ENCODE measurements at places on chromosomes 1 and 21.

DNA sequence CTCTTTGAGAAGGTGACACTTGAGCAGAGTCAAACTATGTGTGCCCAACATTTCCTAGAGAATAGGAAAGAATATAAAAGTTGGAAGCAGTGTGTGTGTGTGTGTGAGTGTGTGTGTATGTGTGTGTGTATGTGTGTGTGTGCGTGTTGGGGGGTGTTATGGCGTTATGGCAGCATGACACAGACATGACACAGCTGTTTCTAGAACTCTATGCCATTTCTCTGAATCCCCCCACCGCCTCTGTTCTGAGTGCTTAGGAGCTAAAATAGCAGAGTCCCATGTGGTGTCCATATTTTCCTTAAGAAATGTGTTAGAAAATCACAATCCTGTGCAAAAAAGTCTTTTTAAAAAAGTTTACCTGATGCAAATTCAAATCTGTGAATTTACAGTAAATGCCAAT, 556.1 kb downstream of the RWDD3 start:
- no peak for DNase-seq

DNA sequence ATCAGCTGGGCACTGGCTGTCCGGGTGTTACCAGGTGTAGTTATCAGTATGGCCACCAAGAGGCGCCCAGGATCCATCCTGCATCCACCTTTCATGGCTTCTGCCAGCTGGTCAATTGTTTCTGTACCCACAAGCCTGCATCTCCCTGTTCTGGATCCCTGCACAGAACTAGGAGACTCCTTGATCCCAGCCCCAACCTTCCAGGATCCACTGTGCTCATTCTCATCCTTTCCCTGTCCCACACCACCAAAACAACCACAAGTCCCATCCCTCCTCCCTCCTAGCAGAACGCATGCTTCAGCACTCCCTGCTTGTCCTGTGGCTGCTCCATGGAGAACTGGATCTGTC, 27.2 kb upstream of the FOXE3 start:
- DNase-seq: peak; percentile 55

GRCh38 chr1:209772126-209772525, 12.2 kb downstream of the C1orf74 start:
- DNase-seq: peak; percentile 91

GRCh38 chr1:82600314-82600713, 799.6 kb downstream of the ADGRL2 start:
- DNase-seq: no peak

DNA sequence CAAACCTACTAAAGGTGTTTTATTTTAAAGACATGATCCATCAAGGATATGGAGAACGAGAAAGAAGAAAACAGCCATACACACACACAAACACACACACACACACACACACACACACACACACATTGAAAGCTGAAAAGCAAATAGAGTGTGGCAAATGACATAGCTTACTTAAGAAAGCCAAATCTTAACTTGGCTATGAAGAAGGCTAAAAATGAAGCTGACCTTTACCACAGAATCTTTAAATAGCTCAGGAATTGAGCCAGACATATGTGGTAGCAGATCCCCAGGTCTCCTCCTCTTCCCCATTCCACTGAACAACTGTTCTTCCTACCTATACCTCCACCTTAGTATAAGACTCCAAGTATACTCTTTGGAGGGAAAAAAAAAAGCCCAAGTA, 185.6 kb downstream of the CLEC20A start:
- DNase-seq: no peak

GRCh38 chr1:228429007-228429406, 12.3 kb upstream of the TRIM17 start:
- DNase-seq: no peak

DNA sequence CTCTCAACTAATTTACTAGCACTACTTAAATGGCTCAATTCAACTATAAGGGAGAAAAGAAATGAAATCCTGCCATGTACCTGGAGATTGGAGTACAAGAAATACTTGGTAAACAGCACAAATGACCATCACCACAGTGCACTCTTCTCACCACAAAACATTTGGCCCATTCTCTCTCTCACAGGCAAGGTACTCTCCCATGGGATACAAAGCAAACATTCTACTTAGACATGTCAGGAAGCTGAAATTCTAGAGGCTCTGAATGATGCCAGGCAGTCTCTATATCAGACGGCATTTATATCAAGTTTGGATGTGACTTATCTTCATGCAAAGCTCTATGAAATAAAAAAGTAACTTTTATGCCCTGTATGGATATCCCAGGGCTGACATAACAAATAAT, 72.5 kb downstream of the DPT start:
- DNase-seq: no peak

DNA sequence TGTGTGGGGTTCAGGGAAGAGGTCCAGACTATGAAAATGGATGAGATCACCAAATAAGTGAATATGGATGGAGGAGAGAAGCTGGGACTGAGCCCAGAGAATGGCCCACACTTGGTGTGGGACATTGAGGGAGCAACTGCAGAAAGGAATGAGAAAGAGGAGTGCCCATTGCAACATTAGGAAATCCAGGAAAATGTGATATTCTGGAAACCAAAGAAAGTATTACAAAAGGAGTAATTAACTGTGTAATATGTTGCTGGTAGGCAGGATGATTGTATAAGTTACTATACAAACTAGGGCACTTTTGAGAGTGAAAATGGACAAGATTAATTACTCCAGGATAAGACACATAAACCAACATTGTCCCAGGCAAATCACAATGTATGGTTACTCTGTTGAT, 59.8 kb upstream of the ARTN start:
- no peak for DNase-seq

- no peak for DNase-seq
Observed at GRCh38 chr21:31922881-31923280, 50.1 kb downstream of the HUNK start.

GRCh38 chr1:70084314-70084915, 121.0 kb downstream of the LRRC40 start:
- DNase-seq: no peak

DNA sequence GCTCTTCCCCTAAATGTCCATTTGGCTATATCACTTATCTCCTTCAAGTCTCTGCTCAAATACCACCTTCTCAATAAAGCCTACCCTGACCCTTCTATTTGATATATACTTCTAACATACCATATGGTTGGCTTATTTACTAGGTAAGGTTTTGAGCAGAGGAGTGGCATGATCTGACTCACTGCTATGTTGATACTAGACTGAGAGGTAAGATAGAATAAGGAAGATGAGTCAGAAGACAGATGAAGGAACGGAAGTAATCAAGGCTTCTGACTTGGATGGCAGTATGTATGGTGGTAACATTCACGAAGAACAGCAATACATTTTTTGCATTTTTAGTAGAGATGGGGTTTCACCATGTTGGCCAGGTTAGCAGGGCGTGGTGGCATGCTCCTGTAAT, 4.8 kb upstream of the HRNR start:
- DNase-seq: no peak

DNA sequence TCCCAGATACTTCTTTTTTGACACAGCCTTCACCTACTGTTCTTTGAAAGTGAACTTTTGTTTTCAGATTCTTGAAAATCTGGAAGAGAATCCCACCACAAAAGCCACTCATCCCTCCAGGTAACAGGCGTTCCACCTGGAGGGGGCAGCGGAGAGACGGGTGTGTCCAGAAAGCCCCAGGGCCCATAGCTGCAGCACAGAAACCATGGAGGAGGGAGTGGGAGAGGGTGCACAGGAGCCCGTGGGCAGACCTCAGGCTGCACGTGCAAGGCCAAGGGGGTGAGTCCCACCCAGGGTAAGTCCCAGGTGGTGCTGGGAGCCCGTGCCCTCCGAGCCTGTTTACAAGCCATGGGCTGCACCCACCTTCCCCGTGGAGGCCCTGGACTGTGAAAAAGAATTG, 86.5 kb downstream of the PSMG1 start:
- no peak for DNase-seq

GRCh38 chr1:162285149-162285561, 91.5 kb downstream of the SPATA46 start:
- DNase-seq: no peak

DNA sequence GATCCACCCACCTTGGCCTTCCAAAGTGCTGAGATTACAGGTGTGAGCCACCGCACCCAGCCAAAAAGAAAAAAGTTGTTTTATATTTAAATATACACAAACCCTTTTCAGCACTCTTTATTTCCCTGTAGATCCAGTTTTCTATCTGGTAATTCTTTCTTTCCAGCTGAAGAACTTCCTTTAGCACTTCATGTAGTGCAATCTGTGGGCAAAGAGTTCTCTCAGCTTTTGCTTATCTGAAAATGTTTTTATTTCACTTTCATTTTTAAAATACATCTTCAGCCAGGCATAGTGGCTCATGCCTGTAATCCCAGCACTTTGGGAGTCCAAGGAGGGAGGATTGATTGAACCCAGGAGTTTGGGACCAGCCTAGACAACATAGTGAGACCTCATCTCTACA, 28.5 kb upstream of the HYI start:
- DNase-seq: no peak

DNA sequence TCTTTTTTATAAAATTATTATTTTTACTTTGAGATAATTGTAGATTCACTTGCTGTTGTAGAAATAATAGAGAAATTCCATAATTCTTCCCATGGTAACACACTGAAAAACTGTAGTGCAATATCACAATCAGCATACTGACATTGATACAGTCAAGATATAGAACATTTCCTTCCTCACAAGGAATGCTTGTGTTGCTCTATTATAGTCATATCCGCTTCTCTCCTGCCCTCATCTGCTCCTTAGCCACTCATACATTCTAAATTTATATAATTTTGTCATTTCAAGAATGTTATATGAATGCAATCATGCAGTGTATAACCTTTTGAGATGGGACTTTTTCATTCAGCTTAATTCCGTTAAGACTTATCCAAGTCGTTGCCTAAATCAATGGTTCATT, 320.2 kb downstream of the BARHL2 start:
- no peak for DNase-seq

- no peak for DNase-seq
Observed at GRCh38 chr1:14352897-14353296, 245.6 kb upstream of the KAZN start.

- DNase-seq: no peak
Observed at GRCh38 chr1:24507405-24507804, 4.8 kb downstream of the RCAN3 start.

DNA sequence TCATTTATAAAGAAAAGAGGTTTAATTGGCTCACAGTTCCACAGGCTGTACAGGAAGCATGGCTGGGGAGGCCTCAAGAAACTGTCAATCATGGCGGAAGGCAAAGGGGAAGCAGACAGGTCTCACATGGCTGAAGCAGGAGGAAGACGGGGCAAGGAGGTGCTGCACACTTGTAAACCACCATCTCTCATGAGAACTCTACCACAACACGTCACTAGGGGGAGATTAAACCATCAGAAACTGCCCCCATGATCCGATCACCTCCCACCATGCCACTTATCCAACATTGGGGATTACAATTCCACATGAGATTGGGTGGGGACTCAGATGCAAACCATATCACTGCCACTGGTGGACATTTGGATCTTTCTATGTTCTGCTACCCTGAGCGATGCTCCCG, 351.4 kb downstream of the NPHP4 start:
- DNase-seq: no peak

GRCh38 chr1:214574598-214575411, 23.4 kb upstream of the PTPN14 start:
- DNase-seq: no peak

- no peak for DNase-seq
Observed at GRCh38 chr21:43997766-43998742, 14.1 kb upstream of the TRAPPC10 start.

- no peak for DNase-seq
Observed at GRCh38 chr1:151526735-151527525, 13.2 kb upstream of the TUFT1 start.

DNA sequence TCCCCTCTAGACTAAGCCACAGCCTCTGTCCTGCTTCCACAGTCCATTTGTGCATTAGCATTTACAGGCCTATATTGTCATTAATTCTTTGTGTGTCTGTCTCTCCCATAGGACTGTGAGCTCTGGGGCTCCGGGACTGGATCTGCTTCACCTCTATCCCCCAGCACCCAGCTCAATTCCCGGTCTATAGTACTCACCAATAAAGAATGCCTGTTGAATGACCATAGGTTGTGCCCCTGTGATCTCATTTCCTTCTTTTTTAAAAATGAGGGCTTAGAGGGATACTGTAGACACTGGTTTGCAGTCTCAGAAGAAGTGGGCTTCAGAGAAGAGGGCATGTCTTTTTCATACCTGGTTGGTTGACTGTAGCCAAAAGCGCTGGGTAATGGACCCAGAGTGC, 8.8 kb upstream of the POU3F1 start:
- DNase-seq: no peak

DNA sequence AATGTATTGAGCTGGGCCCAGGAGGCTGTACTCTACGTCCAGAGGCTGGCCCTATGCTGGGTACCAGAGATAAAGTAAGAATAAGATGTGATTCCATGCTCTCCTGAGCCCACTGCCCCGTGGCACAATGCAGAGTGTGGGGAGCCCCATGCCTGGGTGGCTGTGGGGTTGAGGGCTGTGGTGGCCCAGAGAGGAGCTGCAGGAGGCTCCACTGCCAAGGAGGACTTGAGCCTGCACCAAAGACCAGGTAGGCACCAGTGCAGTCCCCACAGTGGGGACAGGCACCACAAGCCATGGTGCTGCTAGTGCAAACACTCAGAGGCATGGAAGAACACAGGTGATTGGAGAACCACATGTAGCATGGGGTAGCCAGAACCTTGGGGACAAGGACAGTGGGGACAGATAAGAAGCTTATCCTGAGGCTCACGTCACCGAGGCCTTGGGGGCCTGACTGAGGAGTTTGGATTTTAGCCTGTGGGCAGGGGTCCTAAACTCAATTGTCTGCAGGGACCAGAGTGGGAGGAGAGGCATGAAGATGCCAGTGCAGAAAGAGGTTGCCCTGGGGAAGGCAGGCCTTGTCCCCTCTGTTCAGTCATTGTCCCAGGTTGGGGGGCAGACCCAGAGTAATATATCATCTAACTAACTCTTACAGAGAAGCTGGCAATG, 21.9 kb upstream of the EPS8L3 start:
- no peak for DNase-seq

GRCh38 chr1:196910215-196910614, 22.4 kb downstream of the CFHR4 start:
- DNase-seq: no peak

DNA sequence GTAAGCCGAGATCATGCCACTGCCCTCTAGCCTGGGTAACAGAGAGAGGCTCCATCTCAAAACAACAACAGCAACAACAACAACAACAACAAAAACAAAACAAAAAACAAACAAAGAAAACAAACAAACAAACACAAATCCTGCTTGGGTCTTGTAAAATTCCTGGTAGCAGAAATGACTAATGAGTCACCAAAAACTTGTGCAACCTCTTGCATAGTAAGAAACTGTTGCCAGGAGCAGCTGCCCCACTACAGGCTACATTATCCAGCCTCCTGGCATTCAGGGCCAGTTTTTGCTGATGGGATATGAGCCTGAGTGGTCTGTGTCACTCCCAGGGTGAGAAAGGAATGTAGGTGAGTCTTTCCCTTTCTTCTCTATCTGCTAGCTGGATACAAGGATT, 245.4 kb downstream of the TNR start:
- DNase-seq: no peak

DNA sequence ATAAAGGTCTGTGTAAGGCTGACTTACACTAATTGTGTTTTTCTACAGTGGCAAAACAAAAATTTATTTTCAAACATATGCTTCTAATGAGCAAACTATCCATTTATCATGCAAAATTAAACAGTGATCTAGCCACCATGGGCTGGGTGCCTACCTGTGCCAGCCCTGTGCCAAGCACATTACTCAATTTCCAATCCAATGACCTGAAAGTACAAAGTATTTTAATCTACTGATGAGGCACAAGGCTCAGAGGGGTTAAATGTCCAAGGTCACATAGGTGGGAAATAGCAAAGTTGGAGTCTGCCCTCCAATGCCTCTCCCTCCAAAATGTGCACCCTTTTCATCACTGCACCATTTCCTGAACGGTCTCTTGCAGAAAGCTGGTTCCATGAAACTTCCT, 279.1 kb upstream of the FMN2 start:
- DNase-seq: no peak

Measured in SK-N-DZ (cell line).